ENCODE measurements at places on chromosomes 1 and 21.

DNA sequence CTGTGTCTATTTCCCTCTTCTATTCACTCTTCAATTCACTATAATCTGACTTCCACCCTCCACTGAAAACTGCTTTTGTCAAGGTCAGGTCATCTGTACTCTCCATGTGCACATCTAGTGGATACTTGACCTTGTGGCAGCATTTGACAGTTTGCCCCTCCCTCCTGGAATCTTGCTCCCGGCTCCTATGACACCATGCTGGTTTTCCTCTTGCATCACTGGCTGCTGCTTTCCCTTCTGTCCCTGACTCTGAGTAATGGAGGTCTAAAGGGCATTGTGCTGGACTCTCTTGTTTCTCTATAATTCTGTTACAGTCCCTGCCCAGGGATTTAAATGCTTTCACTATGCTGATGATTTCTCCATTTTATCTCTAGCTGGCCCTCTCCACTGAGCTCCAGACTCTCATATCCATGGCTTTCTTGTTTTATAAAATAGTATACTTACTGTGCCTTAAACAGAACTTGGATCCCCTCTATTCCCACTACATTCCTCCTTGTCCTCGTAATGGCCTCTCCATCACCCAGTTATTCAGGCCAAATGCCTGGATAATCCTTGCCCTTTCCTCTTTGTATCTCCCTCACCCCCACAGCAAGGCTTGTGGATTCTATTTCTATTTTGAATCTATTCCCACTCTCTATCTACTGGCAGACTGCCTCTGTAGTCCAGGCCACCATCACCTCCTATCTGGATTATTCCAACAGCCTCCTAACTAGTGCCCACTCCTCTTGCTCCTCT lies 36.8 kb upstream of the PODN start:
- DNase-seq = no peak

- DNase-seq = no peak
Observed at GRCh38 chr1:24904731-24905354, 25.2 kb downstream of the RUNX3 start.

DNA sequence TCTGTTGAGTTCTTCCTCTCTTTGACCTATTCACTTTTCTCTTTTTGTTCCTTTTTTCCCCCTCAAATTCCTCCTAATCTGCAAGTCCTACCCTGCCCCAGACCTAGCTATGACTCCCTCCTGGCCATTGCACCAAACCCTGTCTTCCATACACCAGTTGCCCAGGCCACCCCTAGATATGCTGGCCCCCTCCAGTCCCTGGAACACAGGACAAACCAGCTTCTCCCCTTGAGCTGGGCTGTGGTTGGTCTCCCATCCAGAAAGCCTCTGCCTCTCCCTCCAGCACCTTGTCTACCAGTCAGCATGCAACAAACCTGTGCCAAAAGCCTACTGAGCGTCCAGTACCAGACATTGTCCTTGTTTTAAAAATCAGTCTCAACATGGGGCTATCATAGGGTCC lies 59.4 kb downstream of the ELK4 start:
- no peak for DNase-seq

- no peak for DNase-seq
Observed at GRCh38 chr1:238558156-238558555, 667.4 kb upstream of the ZP4 start.

DNA sequence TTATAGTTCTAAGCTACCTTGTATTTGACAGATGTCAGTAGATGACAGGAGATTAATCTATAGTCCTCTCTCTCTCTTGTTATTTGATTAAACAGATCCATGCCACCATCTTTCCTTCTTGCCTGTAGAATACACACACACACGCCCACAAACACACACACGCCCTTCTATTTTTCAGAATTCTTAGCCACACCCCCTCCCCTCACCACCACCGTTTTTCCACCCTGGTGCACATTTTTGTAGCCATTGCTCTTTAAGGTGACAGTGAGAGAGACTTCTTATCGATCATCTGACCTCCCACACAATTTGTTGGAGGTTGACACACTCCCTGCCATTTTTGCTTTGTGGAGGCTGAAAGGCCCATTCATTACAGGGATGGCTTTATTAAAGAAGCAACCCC lies 123.2 kb downstream of the NTNG1 start:
- no peak for DNase-seq

DNA sequence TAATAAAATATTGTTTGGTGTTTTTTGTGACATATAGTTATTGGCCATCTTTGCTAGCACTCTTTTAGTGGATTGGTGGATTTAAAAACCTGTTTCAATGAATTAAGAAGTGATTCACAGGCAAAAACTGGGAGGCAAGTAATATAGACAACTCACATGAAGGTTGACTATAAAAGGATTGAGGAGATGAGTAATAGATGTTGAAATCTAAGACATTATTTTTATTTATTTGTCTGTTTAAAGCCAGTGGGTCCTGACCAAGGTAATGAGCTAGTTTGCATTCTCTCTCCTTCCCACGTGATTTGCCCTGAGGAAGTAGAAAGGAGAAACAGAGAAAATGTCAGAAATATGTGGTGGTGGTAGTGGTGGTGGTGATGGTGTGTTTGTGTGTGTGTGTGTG lies 351.5 kb upstream of the ZP4 start:
- no peak for DNase-seq

DNA sequence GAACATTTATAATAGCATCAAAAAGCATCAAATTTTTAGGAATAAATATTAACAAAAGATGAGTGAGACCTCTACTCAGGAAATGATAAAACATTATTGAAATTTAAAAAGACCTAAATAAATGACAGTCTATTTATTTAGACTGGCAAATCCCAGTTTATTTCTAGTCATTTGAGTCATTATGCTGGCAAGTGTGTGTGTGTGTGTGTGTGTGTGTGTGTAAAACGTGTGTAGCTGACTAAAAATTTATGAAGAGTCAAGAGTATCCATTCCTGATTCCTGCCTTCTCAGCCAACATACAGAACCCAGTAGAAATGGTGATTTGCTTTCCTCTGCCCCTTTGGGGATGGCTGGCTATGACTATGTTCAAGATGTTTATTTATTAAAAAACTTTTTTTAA lies 46.2 kb downstream of the OSBPL9 start:
- DNase-seq = no peak

DNA sequence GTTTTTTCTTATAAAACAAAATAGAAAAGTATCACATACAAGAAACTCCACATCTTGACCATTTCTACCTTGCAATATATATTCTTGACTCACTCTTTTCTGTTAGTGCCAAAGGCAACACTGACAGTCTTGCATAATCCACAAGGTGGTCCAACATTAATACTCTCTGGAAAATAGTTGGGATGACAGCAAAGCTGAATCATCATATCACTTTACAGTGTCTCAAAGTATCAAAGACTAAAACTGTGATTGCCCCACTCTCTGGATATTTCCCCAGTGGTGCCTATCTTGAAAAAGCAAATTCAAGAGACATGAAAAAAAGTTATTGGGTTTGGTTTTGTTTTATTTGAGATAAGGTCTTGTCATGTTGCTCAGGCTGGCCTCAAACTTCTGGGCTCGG lies 14.6 kb upstream of the TGFBR3 start:
- no peak for DNase-seq

DNA sequence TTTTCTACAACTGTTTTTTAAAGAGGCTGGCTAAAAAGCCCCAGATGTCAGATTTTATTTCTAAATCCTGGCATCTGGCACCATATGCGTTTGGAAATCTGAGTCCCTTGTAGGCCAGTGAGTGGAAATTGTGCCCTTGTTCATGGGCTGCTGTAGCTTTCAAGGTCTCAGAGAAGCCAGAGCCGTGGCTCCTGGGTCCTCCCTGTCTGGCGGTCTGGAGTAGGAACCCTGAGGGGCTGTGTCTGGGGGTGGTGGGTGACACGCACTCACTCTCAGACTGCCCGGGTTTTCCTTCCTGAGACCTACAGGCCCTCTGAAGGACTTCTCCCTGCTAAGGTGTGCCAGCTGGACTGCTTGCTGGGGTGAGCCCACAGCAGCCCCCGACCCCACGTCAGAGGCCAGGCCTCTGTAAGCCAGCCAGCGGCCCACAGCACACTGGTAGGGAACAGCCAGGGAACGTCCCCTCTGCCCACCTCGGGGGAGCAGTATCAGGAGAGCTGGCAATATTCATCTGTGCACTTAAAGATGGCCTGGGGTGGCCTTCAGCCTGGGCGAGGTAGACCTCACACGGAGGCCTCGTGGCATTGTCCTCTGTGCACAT lies 151.5 kb downstream of the PEX14 start:
- no peak for DNase-seq

GRCh38 chr1:24893431-24893830 lies 36.6 kb downstream of the RUNX3 start:
- no peak for DNase-seq

DNA sequence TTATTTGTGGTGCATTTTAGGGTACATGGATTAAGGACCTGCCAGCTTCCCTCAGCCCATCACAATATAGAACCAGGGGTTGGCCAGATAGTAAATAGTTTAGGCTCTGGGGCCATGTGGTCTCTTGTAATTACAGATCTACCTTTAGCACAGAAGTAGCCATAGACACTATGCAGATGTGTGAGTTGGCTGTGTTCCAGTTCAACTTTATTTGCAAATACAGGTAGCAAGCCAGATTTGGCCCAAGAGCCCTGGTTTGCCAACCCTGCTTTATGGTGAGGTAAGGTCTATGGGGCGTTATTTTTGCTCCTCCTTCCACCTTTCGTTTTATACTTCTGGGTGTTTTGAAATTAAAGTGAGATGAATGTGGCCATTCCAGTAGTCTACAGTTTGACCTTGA lies 48.7 kb downstream of the MRPS6 start:
- DNase-seq = no peak

- no peak for DNase-seq
Observed at GRCh38 chr1:61201035-61201434, 118.7 kb downstream of the NFIA start.

GRCh38 chr1:248140846-248141245 lies 4.1 kb upstream of the OR2M5 start:
- DNase-seq = no peak

DNA sequence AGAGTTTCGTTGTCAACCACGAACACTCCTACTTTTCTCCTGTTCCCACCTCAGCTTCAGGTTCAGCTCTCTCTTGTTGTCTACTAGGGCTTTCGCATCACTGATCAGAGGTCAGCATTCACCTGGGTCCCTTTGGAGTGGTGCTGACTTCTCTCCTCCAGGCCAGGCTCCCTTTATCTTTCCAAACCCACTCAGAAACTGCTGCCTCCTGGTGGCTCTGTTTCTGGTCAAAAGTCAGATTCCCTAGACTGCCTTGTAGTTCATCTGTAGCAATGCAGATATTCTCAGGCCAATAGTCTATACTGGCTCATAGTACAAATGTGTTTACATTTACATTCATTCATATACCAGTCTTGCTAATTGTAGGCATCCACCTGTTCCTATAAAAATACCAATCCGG lies 6.4 kb upstream of the ERI3 start:
- no peak for DNase-seq

DNA sequence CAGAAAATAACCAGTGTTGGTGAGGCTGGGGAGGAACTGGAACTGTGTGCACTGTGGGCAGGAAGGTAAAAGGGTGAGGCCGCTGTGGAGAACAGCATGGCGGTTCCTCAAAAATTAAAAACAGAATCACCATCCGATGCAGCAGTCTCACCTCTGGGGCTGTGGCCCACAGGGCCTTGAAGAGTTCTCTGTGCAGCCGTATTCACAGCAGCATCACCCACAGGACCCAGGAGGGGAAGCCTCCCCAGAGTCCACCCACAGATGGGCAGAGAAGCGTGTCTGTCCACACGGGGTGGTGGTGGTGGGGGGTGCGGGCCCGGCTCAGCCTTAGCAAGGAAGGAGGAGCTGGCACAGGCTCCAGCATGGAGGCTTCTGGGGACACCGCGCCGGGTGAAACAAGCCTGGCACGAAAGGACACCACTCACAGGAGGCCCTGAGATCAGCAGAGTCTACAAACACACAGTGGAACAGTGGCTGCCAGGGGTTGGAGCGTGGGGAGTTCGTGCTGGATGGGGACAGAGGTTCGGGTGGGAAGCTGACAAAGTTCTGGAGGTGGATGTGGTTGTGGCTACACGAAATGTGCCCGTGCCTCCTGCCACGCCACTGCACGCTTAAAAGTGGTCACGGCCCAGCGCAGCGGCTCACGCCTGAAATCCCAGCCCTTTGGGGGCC lies 11.5 kb downstream of the MORN1 start:
- DNase-seq = no peak

- no peak for DNase-seq
Observed at GRCh38 chr1:227621211-227621610, 57.9 kb downstream of the ZNF678 start.

GRCh38 chr1:169508432-169509338 lies 22.9 kb upstream of the SLC19A2 start:
- DNase-seq = no peak

DNA sequence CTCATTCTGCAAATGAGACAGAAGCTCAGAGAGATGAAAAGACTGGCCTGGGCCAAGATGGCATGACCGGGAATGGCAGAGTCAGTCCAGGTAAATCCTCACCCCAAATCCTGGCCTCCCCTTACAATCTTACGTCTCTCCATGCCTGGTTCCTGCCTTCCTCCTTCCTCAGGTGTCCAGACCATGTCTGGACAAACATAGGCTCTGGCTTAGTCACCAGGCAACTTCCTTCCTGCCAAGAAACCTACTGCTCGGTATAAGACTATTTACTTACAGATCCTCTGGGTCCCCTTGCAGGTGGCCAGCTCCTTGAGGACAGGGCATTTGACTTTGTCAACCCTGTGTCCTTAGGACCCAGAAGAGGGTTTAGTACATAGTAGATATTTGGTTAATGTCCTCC lies 69.4 kb upstream of the ROR1 start:
- no peak for DNase-seq

GRCh38 chr1:201476670-201477344 lies 7.8 kb upstream of the PHLDA3 start:
- no peak for DNase-seq

DNA sequence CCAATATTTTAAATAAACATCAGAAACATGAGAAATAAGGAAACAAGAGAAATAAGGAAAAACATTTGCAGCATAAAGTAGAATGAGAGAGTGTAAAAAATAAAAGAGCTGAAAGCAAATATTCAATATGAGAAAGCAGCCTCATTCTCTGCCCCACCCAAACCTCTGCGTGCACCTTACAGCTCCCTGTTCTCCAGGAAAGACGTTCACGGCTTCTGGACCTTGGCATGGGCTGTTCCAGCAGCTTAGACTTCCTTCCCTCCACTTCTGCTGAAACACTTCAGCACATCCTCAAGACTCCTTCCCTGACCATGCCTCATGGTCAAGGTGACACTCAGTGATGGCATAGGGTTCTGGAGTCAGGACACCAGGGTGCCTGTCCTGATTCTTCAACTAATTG lies 23.3 kb downstream of the ALPL start:
- no peak for DNase-seq

DNA sequence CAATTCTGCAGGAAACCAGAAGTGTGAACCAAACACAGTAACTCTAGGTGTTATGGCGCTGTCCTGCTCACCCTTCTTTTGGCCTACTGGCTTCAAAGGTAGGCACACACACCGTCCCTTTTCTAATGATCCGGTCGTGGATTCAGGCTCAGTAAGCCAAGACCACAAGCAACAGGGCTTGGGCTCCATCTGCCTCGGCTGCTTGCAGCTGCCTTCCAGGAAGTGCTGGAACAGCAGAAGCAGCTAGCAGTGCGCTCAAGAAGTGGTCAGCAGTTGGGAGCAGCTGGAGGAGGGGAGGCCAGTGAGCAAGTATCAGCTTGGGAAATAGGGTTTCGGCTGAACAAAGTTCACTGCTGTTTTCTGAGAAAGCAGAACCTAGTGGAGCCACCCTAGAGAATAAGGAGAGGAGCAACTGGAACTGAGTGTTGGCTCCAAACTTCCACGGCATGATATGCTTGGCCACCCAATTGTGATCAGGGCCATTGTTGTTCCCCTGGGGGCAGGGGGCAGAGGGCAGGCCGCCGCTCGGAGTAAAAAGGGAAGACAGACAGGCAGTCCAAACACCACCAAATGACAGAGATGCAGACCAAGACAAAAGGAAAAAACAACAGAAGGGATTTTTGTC lies 173.4 kb downstream of the TOMM20 start:
- no peak for DNase-seq
